ENCODE measurements at places on chromosomes 5 and 9.

DNA sequence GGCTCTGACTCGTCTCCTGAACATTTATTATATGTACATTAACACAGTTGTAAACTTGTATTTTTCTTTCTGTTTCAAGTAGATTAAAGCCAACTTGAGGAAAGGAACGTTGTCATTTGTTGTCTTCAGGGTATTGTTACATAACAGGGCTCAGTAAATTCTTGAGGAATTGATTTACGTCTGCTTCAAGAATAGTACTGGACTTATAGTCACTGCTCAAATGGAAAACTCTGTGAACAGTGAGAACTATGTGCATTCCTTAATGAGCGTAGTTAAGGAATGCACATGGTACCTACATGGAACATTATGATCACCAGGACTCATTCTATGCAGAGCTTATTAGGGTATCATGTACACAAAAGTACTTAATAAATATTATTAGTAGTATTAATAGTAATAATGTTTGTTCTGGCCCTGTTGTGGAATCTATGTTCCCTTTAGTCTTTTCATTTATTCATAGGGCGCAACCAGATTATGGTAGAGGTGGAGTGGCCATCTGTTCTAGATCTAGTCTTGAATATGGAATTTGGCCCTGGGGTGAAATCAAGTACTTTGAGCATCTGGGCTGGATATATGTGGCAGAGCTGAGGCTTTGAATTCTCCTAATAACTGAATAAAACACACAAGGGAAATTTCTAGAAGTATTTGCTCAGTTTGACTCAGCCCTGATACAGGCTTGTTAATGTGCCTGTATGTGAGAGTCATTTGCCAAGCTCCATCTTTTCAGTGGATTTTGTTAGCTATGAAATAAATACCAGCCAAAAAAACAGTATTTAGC lies 108.6 kb upstream of the SH3GL2 start:
- DNase-seq: no peak

DNA sequence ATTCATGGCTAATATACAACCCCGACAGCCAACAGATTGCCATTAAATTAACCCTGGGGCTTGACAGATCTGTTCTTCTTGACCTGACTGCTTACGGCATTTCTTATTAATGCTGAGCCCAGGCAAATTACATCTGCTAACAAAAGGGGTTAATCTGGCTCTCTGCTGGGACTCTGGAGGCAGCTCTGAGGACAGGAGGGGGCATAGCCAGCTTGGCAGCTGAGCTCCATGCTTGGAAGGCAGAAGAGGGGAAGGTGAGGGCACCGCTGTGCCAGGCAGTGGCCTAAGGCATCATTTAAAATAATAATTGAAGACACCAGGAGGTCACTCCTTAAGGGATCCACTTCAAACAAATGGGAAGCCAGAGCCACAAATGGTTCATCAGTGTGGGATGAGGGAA lies 126.0 kb upstream of the GPR151 start:
- DNase-seq: no peak

DNA sequence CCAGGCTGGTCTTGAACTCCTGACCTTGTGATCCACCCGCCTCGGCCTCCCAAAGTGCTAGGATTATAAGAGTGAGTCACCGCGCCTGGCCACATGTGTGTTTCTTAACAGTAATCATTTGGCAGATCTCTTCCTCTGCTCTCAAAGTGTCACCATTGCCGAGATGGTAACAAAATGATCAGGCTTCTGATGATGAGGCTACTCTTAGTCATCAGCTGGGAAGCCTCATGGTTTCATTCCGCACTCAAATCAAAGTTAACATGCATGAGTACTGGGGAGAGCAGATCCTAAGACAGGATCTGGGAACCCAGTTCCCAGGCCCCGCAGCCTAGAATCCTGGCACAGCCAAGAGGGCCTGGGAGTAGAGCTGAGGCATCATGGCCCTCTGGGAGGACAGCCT lies 27.4 kb downstream of the BARHL1 start:
- no peak for DNase-seq

DNA sequence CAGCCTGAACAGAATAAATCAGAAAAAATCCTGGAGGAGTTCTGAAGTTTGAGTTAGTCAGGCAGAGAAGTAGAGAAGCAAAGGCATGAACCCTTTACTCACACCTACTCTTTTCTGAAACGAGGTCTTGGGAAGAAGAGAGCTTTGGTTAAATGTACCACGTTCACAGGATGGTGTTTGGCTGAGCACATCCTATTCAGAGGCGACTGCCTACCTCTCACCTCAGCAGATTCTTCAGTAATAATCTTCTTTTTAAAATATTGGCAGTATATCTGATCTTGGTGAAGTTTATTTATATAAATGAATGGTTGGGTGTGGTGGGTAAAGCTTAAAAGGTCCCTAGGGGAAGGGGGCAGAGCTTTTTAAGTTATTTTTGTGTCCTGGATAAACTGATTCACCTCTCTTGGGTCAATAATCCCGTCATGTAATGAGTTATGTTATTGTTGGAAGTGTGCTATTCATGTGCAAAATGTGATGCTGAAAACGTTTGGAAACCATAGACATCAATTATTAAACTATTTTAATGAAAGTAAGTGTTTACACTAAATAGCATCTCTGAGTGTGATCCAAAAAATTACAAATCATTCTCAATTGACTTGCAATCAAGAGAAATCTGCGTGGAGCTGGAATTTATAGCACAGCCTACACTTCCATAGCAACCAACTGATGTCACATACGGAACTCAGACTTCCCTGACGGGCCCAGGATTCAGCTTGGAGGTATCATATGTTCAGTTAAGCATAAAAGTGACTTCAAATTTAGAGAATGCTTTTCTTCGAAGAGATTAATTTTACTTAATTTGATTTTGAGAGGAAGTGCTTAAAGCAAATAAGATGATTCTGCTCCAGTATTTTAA lies 94.3 kb upstream of the EQTN start:
- no peak for DNase-seq

GRCh38 chr9:23858234-23858633 lies 32.2 kb upstream of the ELAVL2 start:
- no peak for DNase-seq

GRCh38 chr5:179315356-179315890 lies 29.8 kb downstream of the ADAMTS2 start:
- no peak for DNase-seq

DNA sequence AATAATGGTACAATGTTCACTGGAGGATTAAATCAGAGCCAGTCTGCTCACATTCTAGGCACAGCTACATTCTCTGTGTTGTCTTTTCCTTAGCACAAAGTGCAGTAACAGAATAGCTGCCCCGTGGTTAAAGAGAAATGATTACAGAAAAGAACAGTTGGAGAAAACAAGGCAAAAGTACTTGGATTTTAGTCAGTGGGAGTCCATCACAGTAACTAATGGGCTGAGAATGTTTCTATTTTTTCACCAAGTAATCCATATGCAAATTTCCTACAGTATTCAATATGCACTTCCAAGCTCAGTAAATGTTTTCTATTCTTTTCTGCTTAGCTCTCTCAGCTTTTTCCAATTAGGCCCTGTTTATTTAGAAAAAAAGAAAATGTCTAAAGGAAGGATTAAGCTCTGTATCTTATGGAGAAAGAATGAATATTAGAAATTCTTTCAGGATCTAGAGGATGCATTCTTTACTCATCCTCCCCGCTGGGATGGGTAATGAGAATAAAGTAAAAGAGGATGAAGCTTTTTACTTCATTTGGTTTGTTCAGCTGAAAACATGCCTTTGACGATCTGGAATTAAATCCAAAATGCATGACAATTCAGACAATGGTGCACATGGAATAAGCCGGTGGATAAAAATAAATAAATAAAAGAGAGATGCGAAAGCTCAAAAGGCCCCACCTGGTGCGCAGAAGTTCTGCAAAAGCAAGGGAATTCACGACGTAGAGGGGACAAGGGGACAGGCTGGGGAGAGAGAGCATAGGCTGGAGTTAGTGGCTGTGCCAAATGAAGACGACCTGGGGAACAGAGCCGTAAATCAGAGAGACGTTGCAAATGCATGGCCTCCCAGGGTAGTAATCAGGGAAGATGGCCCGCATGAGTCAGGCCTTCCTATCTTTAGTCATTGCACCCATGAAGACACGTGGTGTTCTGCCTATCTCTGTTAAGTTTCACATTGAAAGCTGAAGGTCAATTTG lies 345.2 kb downstream of the GLIS3 start:
- no peak for DNase-seq

DNA sequence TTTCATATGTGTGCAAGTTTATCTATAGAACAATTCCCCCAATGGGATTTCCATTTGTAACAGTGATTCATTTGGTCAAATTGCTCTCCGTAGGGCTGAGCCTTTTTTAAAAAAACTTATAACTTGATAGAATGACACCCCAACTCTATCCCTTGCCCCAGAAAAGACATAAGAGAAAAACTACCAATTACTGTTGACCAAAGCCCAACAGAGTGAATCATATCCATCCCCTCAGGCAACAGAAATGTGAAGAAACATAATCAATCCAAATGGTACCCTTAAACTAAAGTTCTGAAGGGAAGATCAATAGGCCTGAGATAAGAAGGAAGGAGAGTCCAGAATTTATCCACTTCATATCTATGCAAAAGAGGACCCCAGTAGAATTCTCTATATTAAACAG lies 17.8 kb downstream of the TICAM2 start:
- no peak for DNase-seq

- DNase-seq: no peak
Measured at GRCh38 chr9:108041551-108041950, 552.0 kb upstream of the KLF4 start.

DNA sequence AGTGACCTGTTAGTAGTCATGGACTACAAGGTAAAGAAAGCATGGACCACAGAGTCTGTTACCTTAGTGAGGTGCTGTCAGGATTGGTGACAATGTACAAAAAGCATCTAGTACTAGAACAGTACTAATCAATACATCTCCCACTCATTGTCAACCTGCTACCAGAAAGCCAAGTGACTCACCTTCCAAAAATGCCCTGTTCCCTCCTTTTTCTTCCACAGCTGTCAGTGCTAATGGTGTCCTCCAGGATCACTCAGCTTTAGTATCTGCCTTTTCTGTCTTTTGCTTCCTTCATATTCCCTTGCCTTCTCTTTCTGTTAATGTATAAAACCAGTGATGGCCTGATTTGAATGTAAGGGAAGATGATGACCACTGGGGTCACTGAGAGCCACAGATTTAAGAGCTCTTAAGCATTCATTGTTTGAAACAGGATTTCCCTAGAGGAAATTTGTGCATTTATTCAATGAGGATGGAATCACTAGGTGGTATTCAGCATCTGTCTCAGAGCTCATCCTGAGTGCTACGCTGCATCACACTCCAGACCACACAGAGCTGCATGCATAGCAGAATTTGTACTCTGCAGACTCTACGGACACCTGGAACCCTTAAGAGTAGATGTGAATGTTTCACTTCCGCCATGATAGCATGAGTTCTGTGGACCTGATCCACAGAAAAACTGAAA lies 71.0 kb downstream of the SV2C start:
- DNase-seq: no peak

DNA sequence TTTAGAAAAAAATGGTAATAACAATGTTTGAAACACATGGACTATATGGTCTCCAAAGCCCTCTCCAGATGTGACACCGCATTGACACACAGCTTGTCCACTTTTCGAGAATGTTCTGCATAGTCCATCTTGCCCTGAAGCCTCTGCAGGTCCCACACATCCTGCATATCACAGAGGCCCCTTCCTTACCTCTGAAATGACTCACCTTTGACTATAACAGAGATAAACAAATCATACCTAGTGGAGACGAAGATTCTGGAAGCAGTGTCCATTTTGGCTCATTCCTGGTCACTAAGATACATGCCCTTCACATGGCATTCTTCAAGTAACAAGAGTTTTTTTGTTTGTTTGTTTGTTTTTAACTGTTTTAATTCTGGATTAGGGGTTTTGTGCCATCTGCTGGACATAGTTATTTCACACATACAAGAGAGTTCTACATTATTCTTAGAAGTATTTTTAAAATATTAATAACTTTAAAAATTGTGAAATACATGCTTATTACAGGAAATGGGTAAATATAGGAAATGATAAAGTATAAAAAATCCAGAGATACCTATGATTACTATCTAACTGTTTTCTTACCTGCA lies 5.1 kb downstream of the ARL14EPL start:
- DNase-seq: no peak

DNA sequence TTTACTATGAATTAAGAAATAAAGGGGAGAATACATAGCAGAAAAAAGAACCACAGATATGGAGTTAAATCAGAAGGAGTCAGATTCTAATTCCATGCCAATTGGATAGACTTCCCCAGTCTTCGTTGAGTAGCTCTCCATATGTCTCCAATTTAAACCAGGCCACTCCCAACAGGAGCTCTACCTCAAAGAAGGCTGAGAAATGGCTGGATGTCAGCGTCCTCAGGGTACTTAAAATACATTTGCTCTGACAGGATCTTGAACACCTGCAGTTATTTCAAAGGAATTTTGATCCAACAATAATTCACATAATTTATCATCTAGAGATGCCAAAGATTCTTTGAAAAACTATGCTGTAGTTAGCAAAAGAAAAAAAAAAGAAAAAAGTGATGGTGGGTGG lies 133.9 kb upstream of the FBN2 start:
- DNase-seq: no peak

DNA sequence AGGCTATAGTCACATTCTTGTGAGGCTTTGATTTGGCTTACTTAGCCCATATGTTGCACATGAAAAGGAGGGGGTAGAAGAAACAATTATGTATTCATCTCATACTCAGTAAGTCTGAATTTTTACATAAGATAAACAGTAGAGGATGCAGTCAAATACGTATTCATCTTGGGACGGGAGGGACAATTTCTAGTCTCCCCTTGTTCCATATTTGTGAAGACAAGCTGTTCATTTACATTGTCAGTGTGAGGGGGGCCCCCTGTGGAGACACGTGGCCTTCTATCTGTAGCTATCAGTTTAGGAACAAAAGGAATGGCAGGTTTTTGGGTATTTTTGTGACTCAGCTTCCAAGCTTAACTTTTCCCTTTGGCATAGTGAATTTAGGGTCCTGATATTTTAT lies 49.2 kb upstream of the PPP1R2B start:
- no peak for DNase-seq

DNA sequence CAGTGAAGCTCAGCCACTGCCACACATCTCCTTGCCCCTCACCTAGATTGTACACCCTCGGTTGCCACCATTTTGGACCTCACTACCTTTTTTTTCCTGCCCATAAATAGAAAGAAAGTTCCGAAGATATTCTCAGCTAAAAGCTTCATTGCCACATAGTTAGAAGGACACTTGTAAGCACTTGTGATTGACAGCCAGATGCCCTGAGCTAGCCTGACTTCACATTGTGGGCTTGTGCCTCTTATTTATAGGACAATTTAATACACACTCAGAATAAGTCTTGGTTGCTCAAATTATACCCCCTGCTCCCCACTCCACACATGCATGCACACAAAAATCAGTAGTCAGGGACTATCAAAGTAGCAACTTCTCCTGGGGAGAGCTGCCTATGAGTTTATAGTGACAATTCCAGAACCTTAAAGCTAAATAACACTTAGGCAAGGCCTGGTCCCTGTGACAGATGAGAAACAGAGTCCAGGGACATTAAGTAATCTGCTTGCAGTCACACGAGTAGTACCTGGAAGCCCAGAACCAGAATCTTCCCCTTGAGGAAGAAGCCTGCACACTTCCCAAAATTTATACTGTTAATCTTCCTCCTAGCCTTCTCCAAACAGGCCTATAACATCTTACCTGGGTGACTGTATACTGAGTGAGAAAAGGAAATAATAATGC lies 184.8 kb downstream of the BRINP1 start:
- DNase-seq: no peak

GRCh38 chr9:95003689-95004410 lies 277.4 kb downstream of the AOPEP start:
- no peak for DNase-seq

GRCh38 chr5:129249886-129250285 lies 155.3 kb downstream of the ISOC1 start:
- DNase-seq: no peak

GRCh38 chr5:180101451-180102105 lies 30.0 kb upstream of the RNF130 start:
- DNase-seq: no peak

- no peak for DNase-seq
Measured at GRCh38 chr5:173567548-173567947, 48.9 kb downstream of the BOD1 start.

All from right renal pelvis (tissue), 4 donors.